ENCODE measurements at places on chromosomes 7 and 10.

DNA sequence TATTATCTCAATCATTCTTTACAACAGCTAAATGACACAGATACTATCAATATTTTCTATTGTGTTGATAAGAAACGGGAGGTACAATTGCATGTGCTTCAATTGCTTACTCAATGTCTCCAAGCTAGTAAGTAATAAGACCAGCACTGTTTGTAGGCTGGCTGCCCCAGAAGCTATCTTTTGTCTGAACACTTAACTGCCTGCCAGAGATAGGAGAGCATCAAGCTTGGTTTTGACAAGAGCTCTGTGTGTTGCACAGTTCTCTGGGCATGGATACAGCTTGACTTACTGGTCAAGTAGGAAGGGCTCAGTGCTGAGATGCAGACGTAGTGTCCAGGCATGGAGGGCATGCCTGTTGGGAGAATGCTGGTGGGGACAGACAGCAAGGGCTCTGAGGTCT lies 26.3 kb upstream of the CAPZA2 start:
- no peak for DNase-seq

- no peak for DNase-seq
These were observed 18.1 kb downstream of the VIPR2 start for GRCh38 chr7:159126311-159127260.

DNA sequence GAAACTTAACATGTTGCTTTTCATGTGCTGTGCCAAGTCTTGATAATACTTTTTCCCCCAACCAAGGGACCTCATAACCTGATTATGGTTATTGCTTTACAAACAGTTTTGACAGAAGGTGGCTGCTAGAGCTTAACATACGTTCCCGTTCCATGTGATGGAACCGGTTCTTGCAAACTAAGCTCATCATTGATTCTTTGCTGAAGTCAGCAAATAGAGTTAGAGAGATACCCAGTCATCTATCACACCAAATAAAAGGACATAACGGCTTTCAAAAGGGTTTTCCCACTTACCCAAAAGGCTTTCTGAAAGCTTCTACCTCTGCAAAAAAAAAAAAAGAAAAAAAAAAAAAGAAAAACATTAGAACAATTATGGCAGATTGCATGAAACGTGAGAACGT lies 230.3 kb upstream of the MDFIC start:
- DNase-seq, result no peak

DNA sequence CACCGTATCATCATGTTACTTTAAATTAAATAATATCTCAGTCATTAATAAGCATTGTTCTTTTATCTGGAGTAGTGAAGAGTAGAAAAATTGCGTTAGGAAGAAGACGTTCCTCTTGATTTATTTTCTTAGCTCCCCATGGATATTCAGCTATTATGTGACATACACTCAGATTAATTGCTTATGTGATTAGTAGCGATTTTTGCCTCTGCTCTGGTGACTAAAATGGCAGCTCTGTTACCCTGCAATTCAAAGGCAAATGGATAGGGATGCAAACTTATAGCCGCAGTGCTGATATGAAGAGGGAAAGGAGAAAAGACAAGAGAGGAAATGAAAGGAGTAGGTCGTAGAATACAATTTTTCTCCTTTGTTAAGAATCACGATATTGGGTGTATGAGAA lies 188.4 kb upstream of the MALRD1 start:
- DNase-seq, result no peak

DNA sequence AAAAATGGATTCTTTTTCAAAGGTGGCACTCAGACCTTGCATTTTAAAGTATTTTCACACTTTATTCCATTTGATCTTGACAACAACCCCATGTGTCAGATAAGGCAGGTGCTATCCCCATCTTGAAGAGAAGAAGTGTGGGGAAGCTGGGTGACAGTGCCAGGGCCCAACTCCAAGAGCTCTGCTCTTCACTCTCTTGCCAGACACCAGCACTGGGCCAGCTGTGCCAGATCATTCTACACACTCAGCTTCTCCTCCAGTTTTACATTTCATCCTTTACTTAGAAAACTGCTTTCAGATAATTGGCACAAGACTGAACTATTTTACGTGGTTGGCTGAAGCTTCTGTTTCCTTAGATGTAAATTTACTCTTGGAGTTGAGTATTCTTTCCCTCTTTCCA lies 64.4 kb downstream of the ENO4 start:
- no peak for DNase-seq

DNA sequence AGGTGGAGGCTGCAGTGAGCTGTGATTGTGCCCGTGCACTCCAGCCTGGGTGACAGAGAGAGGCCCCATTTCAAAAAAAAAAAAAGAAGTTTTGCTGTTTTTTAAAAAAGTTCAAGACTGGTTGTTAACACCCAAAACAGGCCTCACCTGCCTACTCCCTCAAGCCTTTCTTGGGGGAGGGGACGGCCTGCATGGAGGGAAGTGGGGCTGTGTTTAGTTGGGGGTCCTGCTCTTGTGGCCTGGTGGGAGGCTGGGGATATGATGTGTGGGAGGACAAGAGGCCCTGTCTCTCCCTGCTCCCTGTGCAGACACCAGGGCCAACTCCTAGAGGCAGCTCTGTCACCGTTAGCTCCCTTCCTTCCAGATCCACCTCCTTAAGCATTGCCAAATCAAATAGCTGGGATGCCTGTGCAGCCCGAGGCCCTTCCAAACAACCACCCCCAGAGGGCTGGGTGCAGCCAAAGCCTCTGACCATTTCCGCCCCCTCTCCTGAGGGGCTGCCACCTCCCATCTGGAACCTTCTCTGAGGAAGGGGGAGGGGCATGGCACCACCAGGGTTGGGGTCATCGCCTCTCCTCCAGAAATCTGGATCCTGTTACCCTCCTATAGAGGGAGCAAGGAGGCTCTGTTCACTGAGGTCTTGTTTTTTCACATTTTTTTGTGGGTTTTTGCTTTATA lies 32.9 kb upstream of the ANKRD2 start:
- no peak for DNase-seq

DNA sequence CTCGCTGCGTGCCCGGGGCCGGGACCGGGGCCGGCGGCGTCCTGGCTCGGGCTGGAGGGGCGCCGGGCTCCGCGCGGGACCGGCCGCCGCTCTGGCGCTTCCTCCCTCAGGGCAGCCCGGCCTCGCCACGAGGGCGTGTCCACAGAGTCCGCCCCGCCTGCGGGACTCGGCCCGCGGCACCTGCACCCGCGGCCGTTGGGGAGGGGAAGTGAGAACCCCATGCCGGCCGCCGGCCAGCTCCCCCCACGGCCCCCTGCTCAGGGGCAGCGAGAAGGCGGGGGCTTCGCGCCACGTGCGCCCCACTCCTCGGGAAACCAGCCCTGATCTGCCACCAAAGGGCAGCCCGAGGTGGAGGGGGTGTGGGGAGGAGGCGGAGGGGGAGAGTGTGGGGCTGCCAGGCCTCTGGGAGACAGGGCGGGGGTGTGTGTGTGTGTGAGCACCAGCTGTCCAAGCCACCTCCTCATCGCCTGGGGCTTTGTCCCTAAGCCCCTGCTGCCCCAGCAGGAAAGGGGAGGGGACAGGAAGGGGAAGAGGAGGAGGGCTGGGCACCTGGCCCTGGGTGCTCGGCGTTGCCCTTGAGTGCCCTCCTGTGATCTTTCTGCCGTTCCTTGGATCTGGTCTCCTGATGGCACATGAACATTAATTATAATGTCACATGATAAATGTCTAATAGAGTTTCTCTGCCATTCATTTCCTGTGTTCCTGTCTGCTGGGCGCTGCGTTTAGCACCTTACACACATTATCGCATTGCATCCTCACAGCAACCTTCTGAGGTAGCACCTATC lies at the start of gene PIK3AP1:
PIK3AP1 (minus strand) TSS at position 93 of the 785 bp plus-strand sequence. CDS start 120 bp downstream, outside the sequence.
- DNase-seq, result no peak

DNA sequence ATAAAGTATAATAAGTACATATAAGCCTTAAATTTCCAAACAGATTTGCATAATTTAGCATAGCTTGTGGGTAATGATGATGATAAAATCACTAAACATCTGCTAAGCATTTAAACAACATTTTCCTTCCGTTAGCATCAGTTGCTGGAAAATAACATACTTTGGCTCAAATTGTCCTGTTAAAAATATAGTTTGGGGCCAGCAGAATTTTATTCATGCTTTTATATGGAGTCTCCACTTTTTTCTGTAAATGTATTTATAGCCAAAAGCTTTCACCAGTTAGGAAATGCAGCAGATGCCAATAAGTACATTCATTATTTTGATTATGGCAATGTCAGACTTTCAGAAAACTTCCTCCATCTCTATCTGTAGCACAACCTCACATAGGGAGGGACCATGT lies 107.2 kb downstream of the CNTNAP2 start:
- DNase-seq, result no peak

Measured in HFF-Myc (cell line).